ENCODE measurements at places on chromosomes 4 and X.
A peak's percentile ranks its signal among the peaks of the same experiment; 100 is the strongest.

GRCh38 chr4:165518024-165518616, 139.3 kb downstream of the CPE start:
- no peak for DNase-seq

- no peak for DNase-seq
These were observed 83.8 kb downstream of the MOSPD2 start for GRCh38 chrX:14956813-14957582.

- DNase-seq: peak; percentile 6
These were observed 96.5 kb upstream of the MAOA start for GRCh38 chrX:43559644-43560043.

GRCh38 chrX:122464341-122464740, 719.7 kb upstream of the GRIA3 start:
- no peak for DNase-seq

DNA sequence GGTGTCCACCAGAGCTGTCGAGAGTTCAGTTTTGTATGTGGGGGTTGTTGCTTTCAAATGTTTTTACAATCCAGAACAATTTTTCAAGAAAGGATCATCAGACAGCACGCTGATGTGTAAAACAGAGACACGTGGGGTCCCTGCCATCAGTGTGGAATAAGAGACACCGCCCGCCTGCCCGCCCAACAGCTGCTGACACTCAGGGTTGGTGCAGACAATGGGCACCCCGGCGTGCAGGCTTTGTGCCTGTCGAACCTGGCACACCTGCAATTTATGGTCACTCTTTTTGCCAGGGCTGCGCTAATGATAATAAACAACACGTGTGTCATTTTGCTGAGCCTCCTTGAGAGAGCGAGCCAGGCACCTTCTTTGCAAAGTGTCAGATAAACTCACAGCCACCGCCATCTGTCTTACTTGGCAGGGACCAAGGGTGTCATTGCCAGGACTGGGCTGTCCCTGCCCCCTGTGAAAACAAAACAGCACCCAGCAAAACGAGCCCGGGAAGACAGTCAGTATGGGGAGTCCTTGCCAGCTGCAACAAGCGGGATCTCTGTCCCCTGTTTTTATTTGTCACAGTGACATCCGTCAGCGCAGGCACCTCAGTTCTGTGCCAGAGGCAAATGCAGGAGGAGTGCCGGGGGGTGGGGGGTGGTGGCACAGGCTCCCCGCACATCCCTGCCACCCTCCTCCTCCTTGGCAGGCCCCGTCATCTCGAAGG, 69.1 kb downstream of the PSAPL1 start:
- DNase-seq: no peak

DNA sequence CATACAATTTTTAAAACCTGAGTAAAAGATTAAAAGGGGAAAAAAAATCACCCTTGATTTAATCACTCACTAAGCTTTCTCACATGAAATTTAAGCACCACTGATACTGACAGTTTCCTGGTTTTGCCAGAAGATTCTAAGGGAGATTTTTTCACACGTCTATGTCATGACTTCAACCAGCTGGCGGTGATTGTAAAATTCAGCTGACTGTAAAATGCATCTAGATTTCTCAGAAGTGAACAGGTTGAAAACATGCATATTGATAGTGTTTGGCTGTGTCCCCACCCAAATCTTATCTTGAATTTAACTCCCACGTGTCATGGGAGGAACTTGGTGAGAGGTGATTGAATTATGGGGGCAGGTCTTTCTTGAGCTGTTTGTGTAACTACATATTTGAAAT, 566.8 kb downstream of the PCDH18 start:
- DNase-seq: no peak

DNA sequence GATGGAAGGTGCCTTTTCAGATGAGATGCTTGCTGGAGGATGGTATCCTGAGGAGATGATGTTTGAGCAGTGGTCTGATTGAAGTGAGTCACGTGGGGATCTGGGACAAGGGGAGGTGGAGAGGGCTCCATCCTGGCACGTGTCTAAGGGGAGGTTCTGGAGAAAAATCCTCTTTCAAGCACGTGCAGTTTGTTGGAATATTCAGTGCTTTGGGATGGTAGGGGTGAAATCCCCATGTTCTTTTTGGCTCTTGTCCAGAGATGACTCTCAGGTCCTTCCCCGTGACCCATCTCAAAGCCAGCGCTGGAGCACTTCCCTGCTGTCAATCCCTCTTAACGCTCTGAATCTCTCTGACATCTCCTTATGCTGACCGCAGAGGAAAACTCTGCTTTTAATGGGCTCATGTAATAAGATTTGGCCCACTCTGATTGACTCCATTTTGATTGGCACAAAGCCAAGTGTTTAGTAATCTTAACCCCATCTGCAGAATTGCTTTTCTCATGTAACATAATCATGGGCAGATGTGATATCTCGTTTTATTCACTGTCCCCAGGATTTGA, 10.8 kb upstream of the KLKB1 start:
- DNase-seq: no peak

DNA sequence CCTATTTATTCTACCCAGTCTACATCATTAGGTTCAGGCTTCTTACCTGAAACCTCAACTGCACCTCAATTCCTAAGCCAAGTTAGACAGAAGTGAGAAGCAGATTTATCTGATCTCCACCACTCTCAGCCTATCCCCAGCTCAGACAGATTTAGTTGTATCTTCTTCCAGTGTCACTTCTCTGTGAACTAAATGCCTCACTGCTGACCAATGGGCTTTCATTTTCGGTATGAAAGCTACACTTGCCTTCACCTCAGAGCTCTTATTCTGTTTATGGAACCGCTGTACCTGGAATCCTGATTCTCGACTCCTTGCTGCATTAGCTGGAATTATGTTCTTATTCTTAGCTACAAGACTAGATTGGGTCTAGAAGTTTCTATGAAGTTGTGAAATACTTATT, 833.2 kb downstream of the CCSER1 start:
- DNase-seq: no peak

GRCh38 chr4:97150966-97151365, 992.3 kb downstream of the STPG2 start:
- DNase-seq: no peak

GRCh38 chr4:70531981-70532380, 13.6 kb downstream of the AMTN start:
- no peak for DNase-seq

DNA sequence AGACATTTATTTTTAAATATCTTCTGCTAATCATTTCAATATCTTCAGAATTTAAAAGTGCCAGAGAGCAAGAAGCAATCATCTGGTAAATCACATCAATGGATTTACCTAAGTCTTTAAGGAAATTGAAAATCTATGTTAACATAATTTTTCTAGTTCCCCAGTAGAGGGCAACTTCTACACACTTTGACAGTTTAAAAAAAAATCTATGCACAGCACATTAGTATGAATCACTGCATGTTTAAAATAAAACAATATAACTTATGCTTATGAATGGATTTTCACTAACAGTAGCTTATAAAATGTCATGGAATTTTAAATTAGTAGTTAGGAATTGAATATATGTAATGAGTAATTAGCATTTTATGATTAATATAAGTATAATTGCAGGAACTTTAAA, 126.5 kb downstream of the REELD1 start:
- no peak for DNase-seq

GRCh38 chr4:122884499-122884898, 37.9 kb downstream of the NUDT6 start:
- DNase-seq: no peak
